ENCODE measurements at places on chromosomes 3 and 15.

GRCh38 chr3:48422272-48422671, 7.6 kb downstream of the PLXNB1 start:
- no peak for DNase-seq

DNA sequence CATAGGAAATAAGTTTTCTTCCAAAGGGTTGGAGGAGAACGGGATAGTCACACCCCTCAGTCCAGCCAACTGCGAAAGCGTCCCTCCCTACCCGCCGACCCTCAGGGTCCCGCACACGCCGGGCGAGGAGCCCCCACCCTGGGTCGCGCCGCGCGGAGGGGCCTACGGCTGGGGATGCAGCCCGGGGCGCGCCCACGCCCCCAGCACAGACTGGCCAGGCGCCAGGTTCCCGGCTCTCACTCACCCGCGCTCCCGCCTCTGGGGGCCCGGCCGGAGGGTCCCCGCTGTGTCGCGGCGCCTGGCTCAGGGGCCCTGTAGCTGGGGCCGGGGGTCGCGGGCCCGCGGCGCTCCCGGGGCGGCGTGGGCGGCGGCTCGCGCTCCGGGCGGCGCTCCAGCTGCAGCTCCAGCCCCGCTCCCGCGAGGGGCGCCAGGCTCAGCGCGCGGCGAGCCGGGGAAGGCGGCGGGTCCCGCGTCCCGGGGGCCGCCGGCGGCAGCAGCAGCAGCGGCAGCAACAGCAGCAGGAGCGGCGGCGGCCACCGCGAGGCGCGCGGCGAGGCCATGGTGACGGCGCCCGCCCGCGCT, 375 bp downstream of the HEG1 start:
- no peak for DNase-seq

- no peak for DNase-seq
These were observed 463.9 kb upstream of the ADAMTS9 start for GRCh38 chr3:65151666-65152065.

DNA sequence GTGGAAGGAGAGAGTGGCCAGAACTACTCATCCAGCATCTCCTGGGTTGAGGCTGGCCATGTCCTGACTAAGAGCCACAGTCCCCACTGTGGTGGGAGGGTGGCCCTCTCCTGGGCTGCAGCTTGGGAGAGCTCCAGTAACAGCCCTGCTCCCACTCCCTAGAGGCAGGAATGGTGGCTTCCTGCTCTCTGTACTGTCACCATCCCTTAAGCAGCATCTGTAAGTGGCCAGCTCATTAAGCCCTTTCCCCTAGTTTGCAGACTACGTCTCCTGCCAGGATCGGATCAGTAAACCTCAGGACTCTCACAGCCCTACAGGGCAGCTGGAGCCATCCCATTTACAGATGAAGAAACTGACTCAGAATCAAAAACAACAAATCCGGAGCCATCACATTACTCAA, 30.5 kb downstream of the DNAJB8 start:
- DNase-seq = no peak

GRCh38 chr15:64430000-64430735, 30.2 kb upstream of the ZNF609 start:
- DNase-seq = no peak

GRCh38 chr3:72746430-72747411, 101.5 kb downstream of the SHQ1 start:
- DNase-seq = no peak

Measured in activated CD8-positive, alpha-beta memory T cell treated with anti-CD3 and anti-CD28 coated beads for 48 hours (primary cell).